Stimulated activated CD4-positive, alpha-beta T cell treated with anti-CD3 and anti-CD28 coated beads, Interleukin-2, amount 100 ng/mL, for 48 hours (primary cell): ENCODE measurements at places on chromosomes 13 and 19.

GRCh38 chr13:106795847-106796246, 227.9 kb upstream of the ARGLU1 start:
- DNase-seq, result no peak

DNA sequence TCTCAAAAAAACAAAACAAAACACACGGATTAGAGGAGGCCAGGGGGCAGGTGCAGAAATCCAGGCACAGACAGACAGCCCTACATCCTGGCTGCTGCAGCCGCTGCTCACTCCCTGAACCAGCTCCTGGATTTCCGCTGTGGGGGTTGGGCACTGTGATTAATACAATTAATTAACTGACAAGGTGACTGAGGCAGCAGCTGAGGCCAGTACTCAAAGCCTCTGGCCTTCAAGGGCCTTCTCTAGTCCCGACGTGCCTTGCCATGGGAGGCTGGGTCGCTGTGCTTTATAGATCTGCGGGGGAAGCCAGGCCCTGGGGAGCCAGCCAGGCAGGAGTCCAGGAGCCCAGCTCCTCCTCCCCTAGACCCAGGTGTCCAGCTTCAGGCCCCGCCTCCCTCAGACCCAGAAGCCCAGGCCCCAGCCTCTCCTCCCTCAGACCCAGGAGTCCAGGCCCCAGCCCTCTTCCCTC, 4.6 kb downstream of the NECTIN2 start:
- no peak for DNase-seq

GRCh38 chr19:2586196-2586595, 110.3 kb downstream of the GADD45B start:
- DNase-seq, result no peak

- no peak for DNase-seq
Measured at GRCh38 chr19:55651236-55651635, 3.2 kb downstream of the CCDC106 start.

DNA sequence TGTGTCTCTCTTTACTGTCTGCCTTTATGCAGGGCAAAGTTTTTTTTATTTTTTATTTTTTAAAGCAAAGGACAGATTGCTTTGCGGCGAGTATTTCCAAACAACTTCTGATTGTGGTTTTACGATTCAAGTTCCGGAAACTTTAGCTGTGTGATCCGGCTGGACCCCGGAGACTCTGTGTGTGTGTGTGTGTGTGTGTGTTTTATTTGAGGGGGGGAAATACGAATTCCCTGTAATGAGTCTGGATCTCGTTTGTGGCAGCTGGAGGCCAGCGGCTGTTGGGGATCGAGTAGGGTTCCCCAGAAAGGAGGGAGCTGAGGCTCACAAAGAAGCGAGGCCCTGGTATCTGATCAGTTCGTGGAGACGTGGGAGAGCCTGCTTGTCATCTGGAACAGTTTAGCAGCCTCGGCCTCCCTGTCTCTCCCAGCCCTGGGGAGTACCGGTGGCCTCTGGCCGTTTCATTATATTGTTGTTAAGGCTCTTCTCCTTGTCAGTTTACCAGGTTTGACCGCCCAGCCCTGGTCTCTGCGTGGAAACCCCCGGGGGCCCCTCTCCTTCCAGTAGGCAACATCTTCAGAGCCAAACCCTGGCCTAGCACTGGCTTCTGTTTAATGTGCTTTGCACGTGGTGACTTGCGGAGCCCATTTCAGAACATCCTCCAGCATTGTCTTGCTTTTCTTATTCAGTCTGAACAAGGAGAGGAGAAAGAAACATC, 1.3 kb downstream of the FARP1 start:
- no peak for DNase-seq

DNA sequence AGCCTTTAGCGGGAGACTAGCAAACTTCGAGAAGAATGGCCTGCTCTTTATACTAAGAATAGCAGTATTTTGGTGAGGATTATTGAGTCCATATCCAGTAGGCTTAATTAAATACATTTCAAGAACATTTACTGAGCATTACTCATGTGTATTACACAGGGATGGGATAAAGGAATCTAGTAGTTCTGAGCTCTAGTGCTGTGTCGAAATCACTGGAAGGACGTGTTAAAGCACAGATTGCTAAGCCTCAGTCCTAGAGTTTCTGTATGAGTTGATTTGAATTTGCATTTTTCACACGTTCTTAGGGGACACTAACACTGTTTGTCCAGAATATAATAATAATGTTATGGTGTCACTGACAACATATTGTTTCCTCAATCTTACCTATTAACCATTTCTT, 9.0 kb downstream of the ZNF302 start:
- no peak for DNase-seq

DNA sequence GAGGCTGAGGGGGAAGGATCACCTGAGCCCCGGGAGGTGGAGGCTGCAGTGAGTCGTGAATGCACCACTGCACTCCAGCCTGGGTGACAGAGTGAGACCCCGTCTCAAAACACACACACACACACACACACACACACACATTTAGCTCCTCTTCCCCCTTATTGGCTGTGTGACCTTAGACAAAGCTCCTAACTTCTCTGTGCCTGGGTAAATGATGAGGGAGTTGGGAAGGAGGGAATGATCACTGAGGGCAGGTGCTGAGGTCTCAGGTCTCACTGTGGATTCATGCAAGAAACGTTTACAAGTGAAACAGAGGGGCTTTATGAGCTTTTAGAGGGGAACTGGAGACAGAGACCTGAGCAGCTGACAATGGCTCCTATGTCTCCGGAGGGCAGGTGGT, 16.9 kb upstream of the BCL3 start:
- DNase-seq, result no peak

DNA sequence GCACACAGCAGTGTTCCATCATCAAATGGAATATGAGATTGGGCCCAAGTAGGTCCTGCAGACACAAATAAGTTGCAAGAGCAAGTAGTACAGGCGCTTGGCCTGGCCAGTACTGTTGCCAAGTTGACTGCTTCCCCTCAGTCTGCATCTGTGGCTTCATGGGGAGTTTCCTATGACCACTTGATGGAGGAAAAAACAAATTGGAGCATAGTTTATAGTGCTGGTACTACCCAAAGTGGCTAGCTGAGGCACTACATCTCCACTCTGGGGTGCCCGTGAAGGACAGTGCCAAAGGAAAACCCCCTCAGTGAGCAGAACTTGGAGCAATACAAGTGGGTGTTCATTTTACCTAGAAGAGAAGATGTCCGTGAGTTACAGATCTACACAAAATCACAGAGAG, 10.6 kb upstream of the ALOX5AP start:
- no peak for DNase-seq

GRCh38 chr13:38577048-38577447, 109.8 kb upstream of the FREM2 start:
- DNase-seq, result no peak

GRCh38 chr13:35785576-35786303, 309.3 kb upstream of the MAB21L1 start:
- no peak for DNase-seq

- no peak for DNase-seq
Measured at GRCh38 chr13:43864921-43865320, 14.6 kb downstream of the CCDC122 start.

DNA sequence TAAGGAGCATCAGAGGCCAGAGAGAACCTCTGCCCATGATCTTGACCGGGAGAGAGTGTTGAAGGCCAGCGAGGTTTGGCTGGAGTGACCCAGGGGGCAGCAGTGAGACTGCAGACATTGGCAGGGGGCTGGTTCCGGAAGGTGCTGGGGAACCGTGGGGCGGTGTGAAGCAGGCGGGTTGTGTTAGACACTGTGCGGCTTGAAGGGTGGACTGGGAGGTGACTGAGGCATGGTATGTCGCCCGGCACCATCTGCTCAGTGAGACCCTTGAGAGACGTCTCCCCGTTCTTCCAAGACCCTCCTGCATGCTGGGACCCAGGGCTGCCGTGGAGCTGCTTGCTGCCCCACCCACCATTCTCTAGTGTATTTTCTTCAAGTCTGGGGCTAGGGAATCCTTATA, 24.6 kb downstream of the CARM1 start:
- no peak for DNase-seq

GRCh38 chr13:47959468-47960247, 41.4 kb downstream of the SUCLA2 start:
- no peak for DNase-seq

DNA sequence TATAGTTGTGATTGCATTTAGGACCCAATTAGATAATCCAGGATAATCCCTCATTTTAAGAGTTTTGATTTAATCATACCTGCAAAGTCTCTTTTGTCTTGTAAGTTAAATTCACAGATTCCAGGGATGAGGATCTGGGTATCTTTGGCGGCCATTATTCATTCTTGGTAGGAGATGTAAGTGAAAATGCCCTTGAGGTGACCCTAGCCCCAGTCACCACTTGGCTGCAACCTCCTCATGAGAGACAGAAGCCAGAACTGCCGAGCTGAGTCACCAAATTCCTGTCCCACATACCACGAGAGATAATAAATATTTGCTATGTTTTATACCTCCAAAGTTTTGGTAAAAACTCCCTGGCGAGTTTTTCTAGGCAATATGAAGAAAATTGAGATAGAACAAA, 389.4 kb downstream of the RFC3 start:
- DNase-seq, result no peak
